ENCODE measurements at places on chromosomes 6 and 20. TPM values are rescaled to one million over a fixed set of nuclear protein-coding genes. Genes with fewer than 3 reads are reported as not detected.

GRCh38 chr20:4545526-4545925 lies 176.2 kb upstream of the PRND start:
- H3K4me1 ChIP-seq = no peaks in the 10 kb centered on the region
- no peak overlapping the region for H3K4me3 ChIP-seq
- no peaks in the 10 kb centered on the region for H3K36me3 ChIP-seq
- H3K27ac ChIP-seq = no peak overlapping the region
- DNase-seq = no peak

- no peak for DNase-seq
- H3K4me1 ChIP-seq = peaks cover 37% of the 10 kb centered on the region
- H3K27me3 ChIP-seq = no peaks in the 10 kb centered on the region
Measured at GRCh38 chr6:104704191-104704590, 155.5 kb downstream of the HACE1 start.

The RIPOR3 gene
- not detected for total RNA-seq

- no peak for DNase-seq
- H3K27ac ChIP-seq = no peak overlapping the region
- H3K36me3 ChIP-seq = no peaks in the 10 kb centered on the region
- no peaks in the 10 kb centered on the region for H3K4me1 ChIP-seq
Measured at GRCh38 chr6:21740376-21741124, 147.0 kb downstream of the SOX4 start.

The OR2J3 gene
- total RNA-seq = not detected

- H3K4me1 ChIP-seq = peaks cover 12% of the 10 kb centered on the region
- no peak overlapping the region for H3K4me3 ChIP-seq
- DNase-seq = no peak
- no peak overlapping the region for H3K27ac ChIP-seq
- H3K27me3 ChIP-seq = peaks cover 12% of the 10 kb centered on the region
Measured at GRCh38 chr20:41334443-41335421, 5.9 kb upstream of the LPIN3 start.

The WFDC12 gene
- not detected for total RNA-seq

- no peak overlapping the region for H3K27ac ChIP-seq
- DNase-seq = no peak
Measured at GRCh38 chr6:93123585-93123984, 295.8 kb downstream of the EPHA7 start.

DNA sequence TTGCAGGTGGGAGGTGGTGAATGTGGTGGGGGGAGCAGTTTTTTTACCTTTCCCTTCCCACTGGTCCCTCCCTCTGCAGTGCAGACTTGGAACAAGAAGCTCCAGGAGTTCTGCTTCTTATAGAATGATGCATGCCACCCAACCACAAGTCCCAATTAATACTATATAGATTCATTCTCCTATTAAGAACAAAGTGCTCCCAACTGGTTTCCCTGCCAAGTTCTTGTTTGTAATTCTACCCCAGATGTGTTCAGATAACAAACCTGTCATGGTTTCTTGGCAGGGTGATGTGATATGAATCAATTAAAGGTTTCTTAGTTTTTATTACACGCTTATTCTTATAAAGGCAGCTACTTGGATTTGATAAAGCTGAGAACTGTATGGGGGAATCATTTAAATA lies 23.9 kb downstream of the HDDC2 start:
- no peaks in the 10 kb centered on the region for H3K27me3 ChIP-seq
- peaks cover 19% of the 10 kb centered on the region for H3K4me1 ChIP-seq
- DNase-seq = no peak
- no peak overlapping the region for H3K4me3 ChIP-seq

DNA sequence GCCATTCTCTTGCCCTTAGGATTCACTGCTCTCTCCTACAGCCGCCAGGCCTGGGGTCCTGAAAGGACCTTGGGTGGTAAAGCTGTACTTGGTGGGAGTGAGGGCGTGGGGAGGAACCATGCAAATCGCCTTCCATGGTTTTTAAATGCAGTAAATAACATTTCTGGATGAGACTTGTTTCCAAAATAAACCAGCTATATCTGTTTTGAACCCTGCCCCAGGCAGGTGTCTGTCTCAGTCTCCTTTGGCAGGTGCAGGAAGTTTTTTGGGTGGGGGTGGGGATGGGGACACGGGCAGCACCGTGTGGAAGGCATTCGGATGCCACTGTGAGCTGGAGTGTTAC lies 14.3 kb downstream of the ITPA start:
- peak overlapping the region; percentile 88 for H3K27ac ChIP-seq
- no peak for DNase-seq
- H3K36me3 ChIP-seq = peaks cover 13% of the 10 kb centered on the region
- H3K4me1 ChIP-seq = peaks cover 22% of the 10 kb centered on the region

The DLL1 gene
- 0.55 TPM for total RNA-seq

GRCh38 chr6:124870611-124871459 lies 91.4 kb upstream of the RNF217 start:
- DNase-seq = no peak
- no peak overlapping the region for H3K27ac ChIP-seq
- H3K4me1 ChIP-seq = no peaks in the 10 kb centered on the region
- H3K4me3 ChIP-seq = no peak overlapping the region
- H3K36me3 ChIP-seq = no peaks in the 10 kb centered on the region

The NDUFAF4 gene
- 34.3 TPM for total RNA-seq

GRCh38 chr20:8901237-8902025 lies 167.5 kb upstream of the PLCB4 start:
- DNase-seq = no peak
- H3K27ac ChIP-seq = no peak overlapping the region
- H3K4me1 ChIP-seq = no peaks in the 10 kb centered on the region
- no peak overlapping the region for H3K4me3 ChIP-seq
- H3K36me3 ChIP-seq = no peaks in the 10 kb centered on the region

DNA sequence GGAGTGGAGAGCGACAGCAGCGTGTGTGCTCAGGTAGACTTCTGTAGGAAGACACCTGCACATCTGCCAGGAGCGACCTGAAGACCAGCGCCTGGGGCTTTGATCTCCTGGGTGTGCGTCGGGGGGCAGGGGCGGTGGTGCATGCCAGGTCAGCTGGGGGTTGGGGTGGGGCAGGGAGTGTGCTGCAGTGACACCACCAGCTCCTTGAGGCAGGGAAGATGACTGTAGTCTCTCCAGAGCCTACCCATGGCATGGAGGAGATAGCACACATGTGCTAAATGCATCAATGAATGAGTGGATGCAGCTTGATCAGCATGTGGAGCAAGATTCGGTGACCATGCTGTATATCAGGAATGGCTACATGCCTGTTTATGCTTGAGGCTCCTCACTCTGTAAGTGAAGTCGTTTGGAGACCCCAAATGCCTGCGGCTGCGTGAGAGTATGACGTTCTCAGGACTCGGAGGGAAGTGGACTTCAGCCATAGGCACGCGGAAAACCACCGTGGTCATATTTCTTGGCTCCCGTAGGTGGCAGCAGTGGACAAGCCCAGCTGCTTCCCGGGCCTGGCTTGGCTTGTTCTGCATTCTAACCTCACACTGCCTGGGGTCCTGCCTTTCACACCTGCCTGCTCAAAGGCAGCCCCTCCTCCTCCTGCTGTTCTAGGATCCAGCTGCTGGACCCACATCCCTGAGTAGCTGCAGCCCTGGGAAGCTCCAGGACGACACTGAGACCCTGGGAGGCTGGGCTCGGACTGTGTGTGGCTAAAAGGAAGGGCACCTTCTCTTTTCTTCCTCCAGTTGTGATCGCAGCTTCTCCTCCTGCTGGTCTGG lies 39.4 kb upstream of the KCNK16 start:
- no peaks in the 10 kb centered on the region for H3K27me3 ChIP-seq
- H3K27ac ChIP-seq = no peak overlapping the region
- no peaks in the 10 kb centered on the region for H3K36me3 ChIP-seq
- no peaks in the 10 kb centered on the region for H3K4me1 ChIP-seq
- peak; percentile 53 for DNase-seq

- DNase-seq = no peak
- no peak overlapping the region for H3K27ac ChIP-seq
- no peaks in the 10 kb centered on the region for H3K36me3 ChIP-seq
- H3K4me1 ChIP-seq = no peaks in the 10 kb centered on the region
- H3K4me3 ChIP-seq = no peak overlapping the region
- no peaks in the 10 kb centered on the region for H3K27me3 ChIP-seq
Measured at GRCh38 chr20:60598528-60598927, 640.3 kb downstream of the CDH26 start.

DNA sequence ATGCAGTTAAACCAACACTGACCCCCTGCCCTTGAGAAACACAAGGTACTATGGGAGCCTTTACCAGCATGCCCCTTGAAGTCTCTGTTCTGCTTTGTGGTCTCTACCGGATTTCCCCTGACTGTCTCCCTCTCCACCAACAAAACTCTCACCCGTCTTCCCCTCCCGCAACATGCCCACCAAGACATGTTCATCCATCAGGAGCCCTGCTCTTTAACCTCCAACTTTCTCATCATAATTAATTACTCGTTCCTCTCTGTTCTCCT lies 1.1 kb downstream of the ZNF165 start:
- H3K27me3 ChIP-seq = no peaks in the 10 kb centered on the region
- H3K36me3 ChIP-seq = peaks cover 12% of the 10 kb centered on the region
- DNase-seq = peak; percentile 40
- peak overlapping the region; percentile 94 for H3K27ac ChIP-seq

DNA sequence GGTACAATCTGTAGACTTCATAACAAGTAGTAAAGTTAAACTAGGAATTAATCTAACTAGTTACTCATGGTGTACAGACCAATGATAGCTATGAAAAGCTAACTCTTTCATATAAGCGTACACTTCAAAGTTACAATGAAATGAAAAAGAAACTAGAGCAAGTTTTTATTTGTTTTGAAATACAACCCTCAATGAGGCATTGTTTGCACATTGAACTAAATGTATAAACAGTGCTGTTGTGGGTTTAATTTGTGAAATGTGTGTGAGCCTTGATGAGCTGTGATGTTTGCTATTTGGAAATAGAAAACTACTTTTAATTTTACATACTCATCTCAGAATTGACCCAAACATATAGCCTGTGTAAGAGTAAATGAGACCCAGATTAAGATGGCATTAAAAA lies 11.1 kb upstream of the EYA4 start:
- no peak overlapping the region for H3K27ac ChIP-seq
- no peaks in the 10 kb centered on the region for H3K4me1 ChIP-seq
- no peak for DNase-seq
- no peak overlapping the region for H3K4me3 ChIP-seq

DNA sequence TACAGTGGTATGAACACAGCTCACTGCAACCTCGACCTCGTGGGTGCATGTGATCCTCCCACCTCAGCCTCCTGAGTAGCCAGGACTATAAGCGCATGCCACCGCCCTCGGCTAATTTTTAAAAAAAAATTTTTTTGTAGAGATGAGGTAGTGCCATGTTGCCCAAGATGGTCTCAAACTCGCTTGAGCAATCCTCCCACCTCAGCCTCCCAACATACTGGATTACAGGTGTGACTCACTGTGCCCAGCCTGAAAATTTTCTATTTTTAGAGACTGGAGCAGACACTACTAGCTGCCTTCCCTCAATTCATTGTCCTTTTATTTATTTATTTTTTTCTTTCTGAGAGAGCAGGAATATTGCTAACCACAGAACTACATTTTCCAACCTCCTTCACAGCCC lies 20.3 kb upstream of the GTF3C6 start:
- no peak overlapping the region for H3K4me3 ChIP-seq
- no peaks in the 10 kb centered on the region for H3K36me3 ChIP-seq
- DNase-seq = no peak
- H3K27ac ChIP-seq = no peak overlapping the region
- H3K27me3 ChIP-seq = no peaks in the 10 kb centered on the region
- H3K4me1 ChIP-seq = peaks cover 1% of the 10 kb centered on the region

DNA sequence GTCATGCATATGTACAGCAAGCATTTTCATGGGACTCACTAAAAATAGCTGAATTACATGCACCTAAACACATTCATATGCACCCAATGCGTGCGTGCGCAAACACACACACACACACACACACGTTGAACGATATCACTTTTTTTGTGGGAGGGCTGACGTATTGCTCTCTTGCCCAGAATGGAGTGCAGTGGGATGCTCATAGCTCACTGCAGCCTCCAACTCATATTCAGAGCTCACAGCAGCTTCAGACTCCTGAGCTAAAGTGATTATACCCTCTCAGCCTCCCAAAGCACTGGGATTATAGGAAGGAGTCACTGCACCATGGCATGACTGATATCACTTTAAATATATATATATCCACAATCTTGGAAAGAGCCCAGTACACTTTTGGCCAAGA lies 620.4 kb upstream of the MANEA start:
- H3K36me3 ChIP-seq = no peaks in the 10 kb centered on the region
- no peaks in the 10 kb centered on the region for H3K4me1 ChIP-seq
- DNase-seq = peak; percentile 8
- H3K27me3 ChIP-seq = no peaks in the 10 kb centered on the region

DNA sequence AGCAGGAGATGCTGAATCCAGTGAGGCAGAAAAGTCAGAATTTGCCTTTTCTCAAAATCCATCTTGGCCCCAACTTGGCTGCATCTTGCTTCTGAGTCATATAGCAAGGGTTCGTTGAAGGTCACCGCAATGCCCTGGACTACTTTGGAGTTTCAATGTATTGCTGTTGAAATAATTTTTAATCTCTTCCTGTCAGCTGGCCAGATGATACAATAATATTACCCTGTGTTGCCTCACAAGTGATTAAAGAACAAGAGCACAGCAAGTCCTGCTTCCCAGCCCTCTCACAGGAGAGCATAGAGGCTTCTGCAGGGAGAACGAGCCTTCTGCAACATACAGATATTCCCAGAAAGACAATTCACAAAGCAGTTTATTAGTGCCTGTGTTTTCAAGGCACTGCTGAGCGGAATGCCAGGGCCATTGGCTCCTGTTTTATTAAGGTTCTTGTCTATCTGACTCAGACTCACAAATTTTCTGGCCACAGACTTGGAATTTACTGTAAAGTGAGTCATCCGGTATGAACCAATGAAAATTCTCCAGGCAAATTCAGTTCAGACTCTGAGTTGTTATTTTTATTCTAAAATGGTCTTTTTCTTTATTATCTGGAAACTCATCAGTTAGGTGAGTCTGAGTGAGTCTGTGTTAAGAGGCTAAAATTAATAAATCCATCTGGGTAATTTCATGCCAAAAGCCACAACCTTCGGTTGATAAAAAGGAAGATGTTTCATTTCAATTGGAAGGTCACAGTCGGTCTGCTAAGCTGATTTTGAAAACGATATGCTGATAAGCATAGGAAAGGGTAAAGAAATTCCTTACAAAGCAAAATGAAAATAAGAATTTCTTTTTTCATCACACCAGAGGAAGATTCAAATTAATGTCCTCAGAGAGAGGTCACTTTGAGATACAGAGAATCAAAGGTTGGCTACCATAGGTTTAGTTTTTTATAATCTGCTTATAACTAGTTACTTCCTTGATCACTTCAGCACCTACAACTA lies 289.4 kb upstream of the STXBP5 start:
- peaks cover 3% of the 10 kb centered on the region for H3K4me1 ChIP-seq
- H3K4me3 ChIP-seq = no peak overlapping the region
- H3K36me3 ChIP-seq = no peaks in the 10 kb centered on the region
- no peaks in the 10 kb centered on the region for H3K27me3 ChIP-seq

The FAM209B gene
- total RNA-seq = 0.89 TPM
